ENCODE measurements at places on chromosomes 1 and 21.

DNA sequence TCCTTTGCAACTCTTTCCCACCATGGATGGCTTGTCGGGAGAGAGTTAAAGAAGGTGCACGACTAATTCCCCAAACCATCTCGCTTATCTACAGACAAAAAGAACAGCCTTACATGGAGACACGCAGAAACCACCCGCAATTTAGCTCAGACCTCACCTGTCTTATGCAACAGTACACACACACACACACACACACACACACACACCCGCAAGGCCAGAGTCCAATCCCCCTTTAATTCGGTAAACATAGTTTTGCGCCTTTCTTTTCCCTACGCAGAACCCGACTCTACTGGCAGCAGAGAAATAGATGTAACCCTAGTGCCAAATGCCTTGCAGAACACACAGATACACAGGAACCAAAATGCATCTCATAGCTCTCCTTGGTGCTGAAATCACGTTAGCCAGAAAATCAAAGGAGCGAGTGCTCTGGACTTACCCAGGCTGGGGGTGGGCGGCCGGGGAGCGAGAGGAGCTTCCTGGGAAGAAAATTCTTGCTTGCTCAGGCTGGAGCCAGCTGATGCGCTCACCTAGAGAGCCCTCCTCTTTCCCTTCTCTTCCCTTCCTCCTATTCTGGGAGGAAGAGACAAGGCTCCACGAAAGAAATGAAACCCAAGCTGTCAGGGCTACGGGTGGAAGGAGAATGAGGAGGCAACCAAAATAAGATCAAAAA, 470 bp downstream of the TNR start:
- DNase-seq: peak; percentile 59

DNA sequence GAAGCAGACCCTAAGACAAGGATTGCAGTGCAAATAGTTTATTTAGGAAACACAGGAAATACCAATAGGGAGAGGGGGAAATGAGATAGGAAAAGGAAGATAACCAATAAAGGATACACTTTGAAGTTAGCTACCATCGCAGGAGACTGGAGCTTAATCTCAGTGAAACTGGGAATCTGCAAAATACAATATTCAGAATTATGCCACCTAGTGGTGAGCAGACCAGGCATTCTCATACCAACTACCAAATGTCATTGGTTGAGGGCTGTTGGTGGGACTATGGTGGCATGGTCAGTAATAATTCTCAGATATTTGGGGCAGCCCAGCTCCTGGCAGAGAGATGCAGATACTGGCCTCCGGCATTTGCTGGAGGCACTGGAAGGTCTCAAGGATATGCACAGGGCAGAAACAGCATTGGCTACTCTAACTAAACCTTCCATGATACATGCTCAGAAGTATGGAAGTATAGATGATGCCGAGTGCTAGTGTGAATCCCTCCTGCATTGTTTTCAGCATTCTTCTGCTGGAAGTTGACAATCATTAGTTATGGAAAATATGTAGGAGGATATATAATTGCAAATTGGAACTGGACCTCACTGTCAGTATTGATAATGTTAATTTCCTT, 11.8 kb upstream of the ZFP69B start:
- DNase-seq: no peak

- no peak for DNase-seq
These were observed 12.9 kb upstream of the CLIC4 start for GRCh38 chr1:24732186-24732885.

- no peak for DNase-seq
These were observed 11.4 kb upstream of the TSPEAR start for GRCh38 chr21:44722731-44723130.

DNA sequence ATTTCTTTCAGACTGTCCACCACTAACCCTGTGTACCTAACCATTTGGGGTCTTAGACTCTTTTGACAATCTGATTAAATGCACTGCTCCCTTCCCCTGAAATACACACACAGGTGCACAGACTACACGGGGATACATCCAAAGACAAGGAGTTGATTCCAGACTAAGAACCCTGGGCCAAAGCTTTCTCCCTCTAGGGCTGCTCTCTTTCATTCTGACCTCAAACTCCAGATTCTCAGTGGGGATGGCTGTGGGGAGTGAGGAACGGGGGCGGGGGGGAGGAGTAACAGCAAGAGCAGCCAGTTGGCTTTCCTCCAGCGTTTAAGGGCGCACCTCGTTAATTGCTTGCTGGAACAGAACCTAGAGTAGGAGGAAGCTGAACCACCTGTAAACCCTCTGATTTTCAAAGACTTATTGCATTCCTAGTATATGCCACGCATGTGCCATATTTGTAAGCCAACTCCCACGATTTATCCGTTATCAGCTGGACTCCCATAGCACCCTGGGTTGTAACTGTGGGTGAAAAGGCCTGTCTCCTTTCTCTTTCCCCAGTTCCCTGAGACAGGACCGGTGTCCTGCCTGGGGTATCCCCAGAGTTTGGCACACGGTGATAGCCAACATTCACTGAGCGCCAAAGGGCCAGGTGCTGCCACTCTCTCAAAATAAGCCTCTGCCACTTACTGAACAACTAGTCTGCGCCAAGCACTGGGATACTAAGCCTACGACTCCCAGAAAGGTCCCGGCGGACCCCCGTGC, 920 bp downstream of the MTHFR start:
- no peak for DNase-seq
